ENCODE measurements at places on chromosomes 5 and 9. TPM values are rescaled to one million over a fixed set of nuclear protein-coding genes. Genes with fewer than 3 reads are reported as not detected.

The ADGRD2 gene
- total RNA-seq = not detected

The TMEM252 gene
- not detected for total RNA-seq

The IL13 gene
- total RNA-seq = not detected

The STOM gene
- 503 TPM for total RNA-seq

The RNF183 gene
- not detected for total RNA-seq

The TBCA gene
- total RNA-seq = 270 TPM

The CYLC2 gene
- total RNA-seq = not detected

The GPRIN1 gene
- 7.3 TPM for total RNA-seq

All from A549 treated with Hydrocortisone at 1 μM for 4 hours (cell line).